ENCODE measurements at places on chromosomes 4 and X.

- DNase-seq, result peak; percentile 10
These were observed 23.2 kb upstream of the ADD1 start for GRCh38 chr4:2820216-2820982.

DNA sequence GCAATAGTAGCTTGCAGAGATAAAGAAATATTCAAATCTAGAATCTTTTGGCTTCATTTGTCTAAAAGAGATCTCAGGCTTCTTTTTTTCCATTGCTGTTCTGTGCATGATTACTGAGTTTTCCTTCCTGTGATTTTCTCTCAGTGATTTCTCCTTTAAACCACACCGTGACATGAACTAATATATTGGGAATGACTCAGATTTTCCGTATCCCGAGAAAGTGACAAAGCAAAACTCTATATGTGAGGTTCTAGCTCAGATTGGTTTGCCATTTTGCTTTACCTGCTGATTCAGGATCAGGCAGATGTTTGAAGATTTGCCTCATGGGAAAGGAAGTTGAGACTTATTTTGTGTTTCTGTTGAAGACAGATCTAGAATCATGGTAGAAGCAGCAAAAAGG is 59.4 kb downstream of the MTHFD2L start:
- DNase-seq, result no peak

DNA sequence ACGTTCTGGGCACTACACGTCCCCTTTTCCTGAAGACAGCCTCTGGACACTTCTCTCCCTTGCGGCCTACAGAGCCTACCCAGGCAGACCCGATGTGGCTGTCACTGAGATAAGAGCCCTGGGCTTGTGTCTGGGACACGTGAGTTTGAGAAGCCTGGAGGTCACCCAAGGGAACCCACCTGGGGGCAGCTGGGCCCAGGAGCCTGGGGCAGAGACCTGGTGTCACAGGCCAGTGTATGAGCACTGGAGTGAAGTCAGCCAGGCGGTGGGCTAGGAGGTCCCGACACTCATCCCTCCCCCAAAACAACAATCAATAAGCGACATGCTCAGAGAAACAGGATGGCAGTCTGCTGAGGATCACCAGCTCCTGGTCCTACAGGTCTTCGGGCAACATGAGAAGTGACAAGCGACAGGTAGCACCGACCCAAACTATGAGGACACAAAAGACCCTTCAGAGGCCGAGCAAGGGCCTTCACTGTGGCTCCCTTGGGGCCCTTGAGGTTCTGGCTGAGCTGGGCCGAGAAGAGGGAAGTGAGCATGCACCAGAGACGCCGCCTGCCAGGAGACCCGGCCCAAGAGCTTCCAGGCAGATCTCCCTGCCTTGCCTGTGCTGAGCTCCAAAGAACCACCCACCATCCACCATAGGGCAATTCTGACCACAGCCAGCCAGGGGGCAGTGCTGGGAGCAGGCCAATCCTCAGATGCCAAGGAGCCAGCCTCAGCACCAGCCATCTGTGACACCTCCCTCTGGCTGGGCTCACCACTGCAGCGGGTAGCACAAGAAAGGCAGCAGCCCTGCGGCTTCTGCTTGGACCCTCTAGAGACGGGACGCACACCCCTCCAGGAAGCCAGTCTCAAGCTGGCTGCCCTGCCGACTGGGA is 11.0 kb upstream of the DUSP9 start:
- DNase-seq, result no peak

DNA sequence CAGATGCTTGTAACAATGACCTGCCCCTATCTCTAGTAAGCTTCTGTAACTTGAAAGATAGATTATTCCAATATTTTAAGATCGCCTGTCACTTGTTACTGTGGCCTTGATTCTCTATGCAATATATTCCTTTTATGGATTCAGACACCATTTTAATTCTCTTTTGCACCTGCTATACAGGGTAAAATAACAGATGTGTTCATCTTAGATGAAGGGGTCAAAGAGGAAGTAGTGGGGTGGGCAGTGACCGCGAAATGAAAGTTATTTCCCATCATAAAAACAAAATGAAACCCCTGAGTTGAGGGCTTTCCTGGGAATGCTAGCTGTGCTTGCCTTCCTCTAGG is 175.9 kb downstream of the TSPAN5 start:
- DNase-seq, result no peak
